ENCODE measurements at places on chromosomes 6 and 20.

DNA sequence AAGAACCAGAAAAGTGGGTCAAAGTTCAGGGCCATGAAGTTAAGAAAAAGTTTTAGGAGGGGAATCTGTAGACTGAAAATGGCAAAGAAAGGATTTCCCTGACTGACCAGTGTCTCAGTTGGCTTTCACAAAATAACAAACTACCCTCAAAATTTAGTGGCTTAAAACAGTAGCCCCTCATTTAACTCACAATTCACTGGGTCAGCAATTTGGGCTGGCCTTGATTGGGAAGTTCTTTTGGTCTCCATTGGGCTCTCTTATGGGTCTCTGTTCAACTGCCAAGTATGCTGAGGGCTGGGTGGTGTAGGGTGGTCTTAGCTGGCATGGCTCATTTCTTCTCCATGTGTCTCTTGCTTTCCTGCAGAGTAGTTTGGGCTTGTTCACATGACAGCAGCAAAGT lies 161.5 kb downstream of the PLCB4 start:
- no peak for DNase-seq

GRCh38 chr6:85483846-85484245 lies 34.0 kb downstream of the NT5E start:
- no peak for DNase-seq

DNA sequence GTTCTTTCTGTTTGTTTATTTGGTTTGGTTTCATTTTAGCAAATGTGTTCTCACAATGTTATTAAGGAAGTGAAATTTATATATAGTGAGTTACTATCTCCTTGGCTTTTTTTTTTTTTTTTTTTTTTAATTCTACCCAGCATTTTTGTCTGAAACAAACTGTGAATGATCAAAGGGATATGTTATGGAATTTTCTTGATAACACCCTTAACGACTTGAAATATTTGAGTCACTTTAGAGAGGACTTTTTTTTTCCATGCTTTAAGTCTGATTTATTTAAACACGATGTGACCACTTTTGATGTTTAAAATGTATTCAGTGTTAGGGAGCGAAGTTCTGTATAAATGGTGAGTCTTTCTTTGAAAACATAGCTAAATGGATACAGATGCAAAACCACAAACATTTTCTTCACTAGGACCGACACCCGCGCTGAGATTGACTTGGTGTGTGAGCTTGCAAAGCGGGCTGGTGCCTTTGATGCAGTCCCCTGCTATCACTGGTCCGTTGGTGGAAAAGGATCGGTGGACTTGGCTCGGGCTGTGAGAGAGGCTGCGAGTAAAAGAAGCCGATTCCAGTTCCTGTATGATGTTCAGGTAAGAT lies 149.7 kb downstream of the MTHFD1L start:
- no peak for DNase-seq

GRCh38 chr20:33709905-33710541 lies 10.1 kb downstream of the PXMP4 start:
- no peak for DNase-seq

- DNase-seq, result no peak
These were observed 496.8 kb upstream of the JAG1 start for GRCh38 chr20:11170565-11170964.

Measured in activated CD4-positive, alpha-beta T cell treated with anti-CD3 and anti-CD28 coated beads, Interleukin-2, Interleukin-6, amounts not matched to agents 100 ng/mL and 50 ng/mL, durations not matched to agents 16 hours and 8 hours (primary cell).